ENCODE measurements at places on chromosomes 12 and 14.

GRCh38 chr14:34680806-34681479 lies 33.5 kb downstream of the CFL2 start:
- no peak for DNase-seq

DNA sequence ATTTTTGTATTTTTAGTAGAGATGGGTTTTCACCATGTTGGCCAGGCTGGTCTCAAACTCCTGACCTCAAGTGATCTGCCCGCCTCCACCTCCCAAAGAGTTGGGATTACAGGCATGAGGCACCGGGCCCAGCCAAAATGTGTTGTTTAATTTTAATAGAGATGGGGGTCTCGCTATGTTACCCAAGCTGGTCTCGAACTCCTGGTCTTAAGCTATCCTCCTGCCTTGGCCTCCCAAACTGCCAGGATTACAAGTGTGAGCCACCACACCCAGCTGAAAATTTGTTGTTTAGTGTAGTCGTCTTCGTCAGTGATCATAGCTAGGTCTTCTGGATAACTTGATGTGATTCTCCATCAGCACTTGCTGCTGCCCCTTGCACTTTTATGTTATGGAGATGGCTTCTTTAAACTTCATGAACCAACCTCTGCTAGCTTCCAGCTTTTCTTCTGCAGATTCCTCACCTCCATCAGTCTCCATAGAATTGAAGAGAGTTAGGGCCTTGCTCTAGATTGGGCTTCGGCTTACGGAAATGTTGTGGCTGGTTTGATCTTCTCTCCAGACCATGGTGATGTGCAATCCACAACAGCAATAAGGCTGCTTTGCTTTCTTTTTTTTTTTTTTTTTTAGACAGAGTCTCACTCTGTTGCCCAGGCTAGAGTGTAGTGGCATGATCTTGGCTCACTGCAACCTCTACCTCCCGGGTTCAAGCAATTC lies 13.0 kb downstream of the ISCU start:
- DNase-seq: no peak

- DNase-seq: peak; percentile 37
Observed at GRCh38 chr12:48969833-48970701, 1.5 kb downstream of the WNT10B start.

- DNase-seq: no peak
Observed at GRCh38 chr14:81454572-81455218, 54.6 kb upstream of the STON2 start.

GRCh38 chr12:12357719-12358461 lies 1.0 kb downstream of the BORCS5 start:
- no peak for DNase-seq

GRCh38 chr12:45696049-45696448 lies 33.5 kb upstream of the ARID2 start:
- no peak for DNase-seq

GRCh38 chr12:57590864-57591781 lies at the start of gene PIP4K2C:
PIP4K2C (plus strand) TSS chr12:57591192; CDS start chr12:57591290, 98 bp downstream.
- DNase-seq: peak; percentile 63

GRCh38 chr14:61564618-61565091 lies 130.7 kb upstream of the HIF1A start:
- peak; percentile 83 for DNase-seq

- no peak for DNase-seq
Observed at GRCh38 chr12:95124106-95124505, 50.7 kb upstream of the NR2C1 start.

DNA sequence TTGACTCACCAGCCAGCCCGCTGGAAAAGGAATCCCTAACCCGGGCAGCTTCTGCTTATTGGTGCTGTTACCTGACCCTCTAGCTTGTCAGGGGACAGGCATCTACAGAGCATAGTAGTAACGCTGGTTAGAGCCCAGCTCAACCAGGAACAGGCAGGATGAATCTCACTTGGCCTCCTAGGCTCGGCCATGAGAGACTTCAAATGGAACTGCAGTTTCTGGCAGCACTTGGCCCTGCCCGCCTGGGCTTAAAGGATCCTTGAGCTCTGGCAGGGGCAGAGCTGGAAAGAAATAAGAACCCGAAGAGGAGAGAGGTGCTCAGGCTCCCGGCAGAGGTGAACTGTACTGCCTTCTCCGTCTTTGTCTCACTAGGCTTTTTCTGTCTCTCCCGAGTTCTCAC lies 2.3 kb upstream of the LHX5 start:
- no peak for DNase-seq

- peak; percentile 98 for DNase-seq
Observed at GRCh38 chr14:73759714-73760597, 45.8 kb upstream of the PNMA1 start.

- DNase-seq: peak; percentile 32
Observed at GRCh38 chr12:121580959-121581685, at the start of gene KDM2B. KDM2B (minus strand) TSS chr12:121581023; CDS start chr12:121580911, 112 bp downstream.

DNA sequence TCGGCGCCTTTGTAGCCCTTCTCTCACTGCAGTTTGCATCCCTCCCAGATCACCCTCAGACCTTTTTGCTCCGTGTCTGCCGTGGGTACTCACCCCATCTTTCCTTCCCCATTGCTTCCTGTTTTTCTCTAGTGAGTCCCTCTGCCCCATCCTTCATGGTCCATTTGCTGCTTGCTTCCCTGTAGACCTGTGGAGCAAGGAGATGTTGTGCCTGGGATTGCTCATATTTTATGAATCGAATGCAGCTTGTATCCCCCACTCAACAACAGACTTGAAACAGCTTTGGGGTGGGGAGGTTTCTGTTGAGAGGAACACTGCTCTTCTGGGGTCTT lies 661 bp downstream of the DENR start:
- DNase-seq: peak; percentile 22

GRCh38 chr12:77060136-77060882 lies 5.1 kb downstream of the E2F7 start:
- peak; percentile 70 for DNase-seq

GRCh38 chr14:104598039-104598909 lies 6.3 kb downstream of the TMEM179 start:
- no peak for DNase-seq

- DNase-seq: no peak
Observed at GRCh38 chr12:42756841-42757623, 167.5 kb upstream of the PRICKLE1 start.

GRCh38 chr12:11812586-11813437 lies 163.3 kb downstream of the ETV6 start:
- DNase-seq: peak; percentile 40

GRCh38 chr14:106666341-106666740 lies 1140.0 kb downstream of the TMEM121 start:
- no peak for DNase-seq

GRCh38 chr12:14803830-14804160 lies 325 bp downstream of the C12orf60 start:
- DNase-seq: no peak

GRCh38 chr12:24788886-24789285 lies 160.0 kb downstream of the BCAT1 start:
- DNase-seq: no peak

- DNase-seq: no peak
Observed at GRCh38 chr12:81492131-81492720, 266.9 kb downstream of the PPFIA2 start.

- DNase-seq: no peak
Observed at GRCh38 chr12:104407922-104408321, 48.8 kb upstream of the CHST11 start.

DNA sequence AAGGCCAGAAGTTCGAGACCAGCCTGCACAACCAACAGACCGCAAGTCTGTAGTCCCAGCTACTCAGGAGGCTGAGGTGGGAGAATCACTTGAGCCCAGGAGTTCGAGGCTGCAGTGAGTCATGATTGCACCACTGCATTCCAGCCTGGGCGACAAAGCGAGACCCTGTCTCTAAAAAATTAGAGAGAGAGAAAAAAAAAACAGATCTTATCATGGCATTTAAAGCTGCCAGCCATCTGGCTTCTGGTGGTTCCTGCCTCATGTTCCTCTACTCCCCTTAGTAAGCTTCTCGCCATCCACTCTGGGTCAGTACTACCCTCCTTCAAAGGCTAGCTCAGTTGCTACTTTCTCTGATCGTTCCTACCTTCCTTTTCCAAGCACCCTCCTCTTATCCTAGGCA lies 16.1 kb downstream of the CLSTN3 start:
- no peak for DNase-seq

- DNase-seq: no peak
Observed at GRCh38 chr12:123026094-123026853, 45.8 kb downstream of the ARL6IP4 start.

DNA sequence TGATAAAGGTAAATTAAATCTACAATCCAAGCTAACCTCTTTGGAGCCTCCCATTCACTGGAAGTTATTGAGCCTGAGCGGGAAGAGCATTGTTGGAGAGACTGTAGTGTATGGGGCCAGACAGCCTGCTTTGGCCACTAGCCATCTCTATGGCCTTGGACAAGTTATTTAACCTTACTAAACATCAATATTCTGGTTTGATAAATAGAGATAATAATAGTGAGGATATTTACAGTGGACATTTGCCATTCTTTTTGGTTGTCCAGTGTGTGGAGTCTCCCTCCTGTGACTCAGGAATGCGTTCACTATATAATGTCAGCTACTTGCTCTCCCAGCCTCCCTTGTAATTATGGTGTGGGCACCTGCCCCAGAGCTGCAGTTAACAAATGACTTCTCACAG lies 216.1 kb downstream of the SLC38A4 start:
- DNase-seq: no peak

DNA sequence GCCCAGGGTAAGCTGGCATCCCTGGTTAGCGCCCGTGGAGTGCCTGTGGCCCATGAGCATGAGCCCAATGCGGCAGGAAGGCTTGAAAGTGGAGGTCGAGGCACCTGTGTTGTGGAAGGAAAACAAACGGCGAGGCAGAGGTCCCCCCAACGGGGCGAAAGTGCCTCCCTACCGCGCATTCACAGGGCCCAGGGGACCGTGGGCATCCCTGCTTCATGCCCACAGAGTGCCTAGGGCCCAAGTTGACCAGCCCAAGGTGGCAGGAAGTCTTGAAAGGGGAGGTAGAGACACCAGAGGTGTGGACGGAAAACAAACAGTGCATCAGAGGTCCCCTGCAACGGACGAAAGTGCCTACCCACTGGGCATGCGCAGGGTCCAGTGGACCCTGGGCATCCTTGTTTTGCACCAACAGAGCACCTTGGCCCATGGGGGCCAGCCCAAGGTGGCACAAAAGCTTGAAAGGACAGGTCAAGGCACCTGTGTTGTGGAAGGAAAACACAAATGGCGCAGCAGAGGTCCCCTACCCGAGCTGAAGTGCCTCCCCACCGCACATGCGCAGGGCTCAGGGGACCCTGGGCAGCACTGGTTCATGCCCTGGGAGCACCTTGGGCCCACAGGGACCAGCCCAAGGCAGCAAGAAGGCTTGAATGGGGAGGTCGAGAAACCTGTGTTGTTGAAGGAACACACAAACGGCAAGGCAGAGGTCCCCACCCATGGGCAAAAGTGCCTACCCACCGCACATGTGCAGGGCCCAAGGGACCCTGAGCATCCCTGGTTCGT lies 377.5 kb downstream of the ALG10 start:
- no peak for DNase-seq

- DNase-seq: no peak
Observed at GRCh38 chr12:18153826-18154225, 63.8 kb upstream of the RERGL start.

GRCh38 chr14:87059060-87059839 lies 933.7 kb downstream of the GALC start:
- DNase-seq: no peak

DNA sequence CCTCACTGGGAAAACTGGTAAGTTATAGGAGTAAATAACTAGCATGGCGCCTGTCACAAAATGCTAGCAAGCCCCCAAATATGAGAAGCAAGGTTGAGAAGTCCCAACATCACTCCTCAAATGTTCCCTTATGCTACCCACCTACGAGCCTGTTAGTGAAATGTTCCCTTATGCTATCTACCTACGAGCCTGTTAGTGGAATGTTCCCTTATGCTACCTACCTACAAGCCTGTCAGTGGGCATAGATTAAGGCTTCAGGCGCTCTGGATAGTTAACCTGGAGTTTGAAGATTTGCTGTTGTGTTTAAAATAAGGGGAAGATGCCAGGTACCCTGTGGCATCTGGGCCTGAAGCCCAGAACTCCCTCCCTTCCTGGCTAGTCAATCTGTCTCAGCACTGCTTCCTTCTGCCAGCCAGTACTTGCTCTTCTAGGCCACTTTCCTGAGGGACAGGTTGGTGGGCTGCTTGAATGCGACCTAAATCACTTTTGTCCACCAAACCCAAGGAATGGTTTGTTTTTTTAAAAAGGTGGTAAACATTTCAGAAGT lies 67.1 kb upstream of the SINHCAF start:
- peak; percentile 11 for DNase-seq

- no peak for DNase-seq
Observed at GRCh38 chr14:55074662-55075061, 23.2 kb downstream of the MAPK1IP1L start.

- DNase-seq: no peak
Observed at GRCh38 chr12:41228066-41228820, 40.1 kb downstream of the PDZRN4 start.

DNA sequence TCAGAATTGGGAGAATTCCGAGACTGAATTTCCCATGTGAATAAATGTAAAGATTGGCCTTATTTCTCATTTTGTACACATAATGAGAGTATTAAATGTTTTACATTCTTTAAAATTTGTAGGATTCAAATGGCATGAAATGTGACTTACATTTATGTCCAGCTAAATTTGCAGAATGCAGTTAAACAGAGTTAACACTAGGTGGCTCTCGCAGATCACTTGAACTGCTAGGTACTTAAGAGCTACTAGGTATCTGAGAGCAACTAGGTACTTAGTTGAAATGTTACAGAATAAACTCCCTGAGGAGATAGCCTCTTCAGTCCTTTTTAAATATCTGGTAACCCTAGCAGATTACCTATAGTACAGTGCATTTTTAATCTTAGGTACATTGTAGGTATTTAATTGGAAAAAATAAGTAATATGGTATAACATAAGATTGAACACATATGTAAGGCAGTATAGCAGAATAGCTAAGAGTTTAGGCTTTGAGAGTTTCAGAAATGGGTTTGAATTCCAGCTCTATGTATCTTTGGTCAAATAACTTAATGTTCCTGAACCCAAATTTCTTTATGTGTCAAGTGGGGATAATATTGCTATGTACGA lies 73.8 kb downstream of the KIAA0586 start:
- DNase-seq: peak; percentile 79

DNA sequence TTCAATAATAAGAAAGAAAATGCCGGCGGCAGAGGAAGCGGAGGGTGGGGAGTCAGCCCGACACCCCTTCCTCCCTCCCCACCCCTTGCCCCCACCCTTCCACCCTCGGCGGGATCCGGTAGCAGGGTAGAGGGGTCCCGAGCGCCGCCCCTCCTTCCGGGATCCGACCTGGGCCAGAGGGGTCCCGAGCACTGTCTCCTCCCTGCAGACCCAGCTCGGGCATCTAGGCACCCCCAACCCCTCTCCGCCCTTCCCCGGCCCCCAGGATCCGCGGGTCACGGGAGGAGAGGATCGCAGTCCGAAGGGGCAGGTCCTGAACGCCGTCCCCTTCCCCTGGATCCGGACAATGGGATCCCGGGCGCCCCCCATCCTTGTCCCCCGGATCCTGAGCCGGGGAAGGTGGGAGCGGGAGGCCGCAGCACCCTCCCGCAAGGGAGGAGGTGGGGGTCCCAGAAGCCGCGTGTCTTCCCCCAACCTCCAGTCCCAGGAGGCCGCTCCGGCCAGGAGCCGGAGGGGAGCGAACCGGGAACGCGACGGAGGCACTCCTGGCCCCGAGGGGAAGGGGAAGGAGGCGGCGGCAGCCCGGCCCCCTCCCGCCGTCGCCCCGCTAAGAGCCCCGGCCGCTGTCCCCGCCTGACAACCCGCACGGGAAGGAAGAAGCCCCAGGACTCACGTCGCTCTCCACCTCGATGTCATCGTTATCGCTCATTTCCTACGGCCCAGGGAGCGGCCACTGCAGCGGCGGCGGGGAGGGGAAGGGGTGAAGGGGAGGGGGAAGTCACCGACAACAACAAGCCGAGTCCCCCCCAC lies 481 bp downstream of the MAX start:
- peak; percentile 29 for DNase-seq
